ENCODE measurements at places on chromosomes 12 and 14.

GRCh38 chr14:64987438-64987767 is 708 bp downstream of the FNTB start:
- no peak for DNase-seq

DNA sequence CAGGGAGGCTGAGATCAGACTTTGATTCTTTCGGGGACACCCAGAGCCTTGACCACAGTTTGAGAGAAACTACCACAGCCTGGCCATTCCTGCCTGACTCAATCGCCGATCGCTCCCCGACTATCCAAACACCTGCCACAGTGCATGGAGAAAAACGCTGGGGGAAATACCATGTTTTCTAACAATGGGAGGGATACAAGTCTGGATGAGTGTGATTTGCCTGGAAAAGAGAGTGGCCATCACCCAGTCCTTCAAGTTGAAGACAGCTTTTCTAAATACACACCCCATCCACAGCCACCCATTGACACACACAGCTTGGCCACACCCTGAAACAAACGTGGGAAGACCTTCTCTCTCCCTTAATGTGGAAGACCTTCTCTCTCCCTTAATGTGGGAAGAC is 6.7 kb upstream of the VASH1 start:
- no peak for DNase-seq

GRCh38 chr12:49642370-49642802 is 19.0 kb downstream of the PRPF40B start:
- DNase-seq, result no peak

DNA sequence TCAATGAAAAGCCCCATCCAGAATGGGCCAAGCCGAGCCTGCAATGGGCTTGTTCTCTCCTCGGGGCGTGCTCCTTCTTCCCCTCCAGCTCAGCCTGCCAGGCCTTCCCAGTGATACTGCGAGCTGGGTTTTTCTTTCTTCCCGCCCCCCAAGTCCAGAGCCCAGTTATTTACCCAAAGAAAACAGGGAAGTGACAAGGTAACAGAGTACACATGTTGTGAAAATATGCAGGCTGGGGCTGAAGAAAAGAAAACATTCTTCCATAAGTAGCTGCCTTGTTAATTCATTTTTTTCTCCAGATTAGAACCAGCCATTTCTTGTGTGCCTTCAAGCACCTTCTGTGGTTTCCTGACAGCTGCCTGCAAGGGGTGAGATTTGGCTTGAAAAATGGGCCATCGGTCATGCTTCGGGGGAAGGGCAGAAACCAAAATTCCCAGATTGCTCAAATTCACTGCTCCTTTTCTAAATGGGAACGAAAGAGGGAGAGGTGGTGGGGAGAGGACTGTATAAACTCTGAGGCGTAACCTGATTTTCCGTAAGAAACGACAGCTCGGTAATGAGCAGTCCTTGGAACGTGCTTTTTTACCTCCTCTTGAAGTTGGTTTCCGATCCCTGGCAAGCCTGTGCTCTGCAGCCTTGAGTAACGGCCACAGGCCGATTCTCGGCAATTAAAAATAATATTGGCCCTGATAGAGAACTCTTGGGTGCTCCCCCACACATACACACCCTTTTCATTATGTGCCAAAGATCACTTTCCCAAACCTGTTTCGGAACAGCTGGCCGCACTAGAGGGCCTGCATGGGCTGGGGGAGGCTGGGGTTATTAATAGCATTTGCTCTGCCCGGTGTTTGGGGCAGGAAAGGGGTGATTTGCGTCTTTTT is 229.4 kb downstream of the ZFP36L1 start:
- DNase-seq, result no peak

GRCh38 chr14:49206828-49207227 is 379.4 kb downstream of the RPS29 start:
- DNase-seq, result no peak

GRCh38 chr14:65141523-65141922 is 39.2 kb upstream of the MAX start:
- DNase-seq, result no peak

- no peak for DNase-seq
Measured at GRCh38 chr14:36014236-36014635, 162.3 kb downstream of the PTCSC3 start.

DNA sequence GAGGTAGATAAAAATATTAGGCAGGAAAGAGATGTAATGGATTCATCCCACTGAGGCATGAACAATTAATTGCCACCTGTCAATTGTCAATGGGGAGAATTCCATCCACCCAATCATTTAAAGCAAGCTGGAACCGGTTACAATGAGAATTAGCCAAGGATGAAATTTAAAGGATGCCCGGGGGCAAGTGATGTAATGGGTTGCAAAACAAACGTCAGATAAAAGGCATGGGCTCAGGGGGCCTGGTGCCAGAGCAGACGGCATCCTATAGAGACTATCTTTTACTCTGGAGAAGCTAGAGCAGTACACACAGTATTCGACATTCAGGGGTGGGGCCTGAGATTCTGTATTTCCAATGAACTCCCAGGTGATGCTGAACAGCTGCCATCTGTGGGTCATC is 80.5 kb upstream of the ZFP36L1 start:
- DNase-seq, result no peak

- no peak for DNase-seq
Measured at GRCh38 chr12:102960766-102961465, 3.4 kb downstream of the ASCL1 start.

DNA sequence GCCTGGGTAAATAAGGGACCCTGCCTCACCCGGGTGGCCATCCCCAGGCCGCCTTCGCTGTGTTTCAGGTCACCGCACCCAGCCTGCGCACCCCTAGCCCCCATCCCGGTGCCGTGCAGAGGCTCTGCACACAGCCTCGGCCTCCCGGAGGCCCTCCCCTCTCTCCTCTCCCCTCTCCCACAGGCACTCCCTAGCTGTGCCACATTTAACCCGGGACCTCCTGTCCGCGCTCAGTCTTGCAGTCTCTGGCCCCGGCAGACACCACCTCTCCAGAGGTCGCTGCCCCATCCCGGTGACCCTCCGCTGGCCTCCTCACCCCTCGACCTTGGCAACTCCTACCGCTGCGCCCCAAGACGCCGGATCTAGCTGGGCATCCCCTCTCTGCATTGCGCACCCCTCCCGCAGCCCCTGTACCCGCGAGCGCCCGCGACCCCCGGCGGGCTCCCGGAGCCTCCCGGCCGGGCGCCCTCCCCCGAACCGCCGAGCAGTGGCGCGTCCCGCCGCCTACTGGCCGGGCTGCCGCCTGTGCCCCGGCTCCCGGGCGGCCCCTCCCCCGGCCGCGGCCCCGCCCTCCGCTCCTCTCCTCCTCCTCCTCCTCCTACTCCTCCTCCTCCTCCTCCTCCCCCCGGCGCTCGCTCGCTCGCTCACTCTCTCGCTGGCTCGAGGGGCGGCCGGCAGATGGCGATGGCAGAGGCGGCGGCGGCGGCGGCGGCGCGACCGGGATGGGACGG is 120.7 kb downstream of the AACS start:
- DNase-seq, result no peak

- DNase-seq, result no peak
Measured at GRCh38 chr14:83711046-83711445, 1818.9 kb upstream of the FLRT2 start.

DNA sequence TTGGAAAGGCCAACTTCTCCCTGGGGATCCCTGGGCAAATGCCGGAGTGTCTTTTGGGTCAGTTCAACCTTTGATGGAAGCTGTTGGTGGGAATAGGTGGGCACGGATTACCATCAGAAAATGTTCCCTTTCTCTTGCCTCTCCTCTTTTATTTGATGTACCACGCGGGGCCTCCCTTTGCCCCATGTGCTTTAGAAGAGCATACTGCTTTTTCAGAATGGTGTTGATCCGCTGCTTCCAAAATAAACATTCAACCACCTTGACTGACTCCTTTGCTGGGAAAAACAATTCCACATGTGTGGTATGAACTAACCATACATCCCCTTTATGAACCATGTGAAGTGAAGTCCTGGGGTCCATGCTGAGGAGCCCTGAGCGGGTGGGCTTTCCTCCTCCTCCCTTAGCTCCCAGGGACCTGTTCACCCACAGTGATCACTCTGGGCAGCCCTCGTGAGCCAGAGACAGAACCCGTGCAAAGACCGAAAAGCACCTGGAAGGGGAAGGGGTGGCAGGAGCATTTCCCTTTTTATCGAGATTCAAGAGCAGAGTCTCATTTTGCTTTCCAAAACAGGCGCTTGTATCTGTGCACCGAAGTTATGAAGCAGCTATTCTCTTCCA is 44.2 kb upstream of the PRMT8 start:
- no peak for DNase-seq

- no peak for DNase-seq
Measured at GRCh38 chr14:61954306-61954705, 192.1 kb downstream of the SNAPC1 start.

DNA sequence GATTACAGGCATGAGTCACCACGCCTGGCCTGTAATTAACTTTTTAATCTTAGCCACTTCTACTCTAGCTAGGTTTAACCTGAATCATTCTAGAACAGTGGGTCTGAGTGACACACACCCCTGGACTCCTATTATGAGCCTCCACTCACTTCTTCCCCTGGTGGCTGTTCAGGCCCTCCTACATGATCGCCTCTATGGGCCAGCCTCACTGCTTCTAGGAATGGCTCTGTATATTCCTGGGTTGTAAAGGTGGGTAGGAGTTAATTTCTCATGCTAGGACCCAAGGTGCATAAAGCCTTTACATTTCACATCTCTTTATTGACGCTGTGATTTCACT is 8.0 kb upstream of the RNU6-8 start:
- DNase-seq, result no peak

DNA sequence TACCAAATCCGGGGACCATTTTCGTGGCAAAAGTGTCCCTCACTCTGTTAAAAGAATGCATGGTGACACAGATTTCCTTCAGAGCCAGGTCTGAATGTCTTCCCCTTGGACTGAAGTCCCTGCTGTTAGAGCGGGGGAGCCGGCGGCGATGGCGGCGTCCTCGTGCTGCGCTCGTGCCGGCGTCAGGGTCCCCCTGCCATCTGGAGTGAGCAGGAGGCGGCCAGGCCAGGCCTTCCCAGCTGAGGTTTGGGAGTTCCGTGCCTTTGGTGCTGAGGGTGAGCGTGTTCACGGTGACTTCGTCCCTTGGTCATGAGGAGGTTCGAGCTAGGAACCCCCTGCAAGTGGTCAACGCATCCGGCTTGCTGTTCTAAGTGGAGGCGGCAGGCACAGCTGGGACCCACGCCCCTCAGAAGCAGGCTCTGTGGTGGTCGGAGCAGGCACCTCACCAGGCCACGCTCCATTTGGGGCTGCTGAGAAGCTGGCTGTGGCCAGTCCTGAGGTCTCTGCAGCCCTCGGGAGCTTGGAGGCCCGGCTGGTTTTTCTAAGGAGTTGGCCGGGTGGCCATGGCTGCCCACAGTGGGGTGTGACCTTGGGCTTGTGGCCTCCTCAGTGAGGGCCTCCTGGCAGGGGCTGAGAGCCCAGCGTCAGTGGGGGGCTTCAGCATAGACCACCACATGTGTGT is 9.5 kb downstream of the ZFYVE21 start:
- DNase-seq, result no peak

DNA sequence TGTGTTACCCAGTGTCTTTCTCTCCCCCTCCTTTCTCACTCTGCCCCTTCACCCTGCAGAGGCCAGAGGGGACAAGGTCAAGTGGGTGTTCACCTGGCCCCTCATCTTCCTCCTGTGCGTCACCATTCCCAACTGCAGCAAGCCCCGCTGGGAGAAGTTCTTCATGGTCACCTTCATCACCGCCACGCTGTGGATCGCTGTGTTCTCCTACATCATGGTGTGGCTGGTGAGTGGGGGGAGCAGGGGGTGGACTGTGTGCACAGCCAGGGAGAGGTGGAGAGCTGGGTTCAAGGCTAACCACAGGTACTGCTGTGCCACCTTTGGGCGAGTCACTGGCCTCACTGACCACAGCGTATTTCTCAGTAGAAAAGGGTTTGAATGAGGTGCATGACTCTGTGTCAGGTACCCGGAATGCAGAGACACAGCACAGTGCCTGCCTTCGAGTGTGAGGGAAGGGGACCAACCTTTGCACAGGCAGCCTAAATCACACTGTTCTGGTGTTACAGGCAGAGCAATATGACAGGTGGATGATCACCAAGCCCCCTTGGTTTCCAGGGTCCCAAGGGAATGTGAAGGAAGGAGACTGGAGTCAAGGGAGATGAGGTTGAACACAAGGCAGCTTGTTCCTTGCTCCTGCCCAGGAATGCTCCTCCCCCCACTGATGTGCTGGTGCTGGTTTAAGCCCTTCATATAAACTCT is 30.8 kb upstream of the RIN3 start:
- DNase-seq, result no peak

GRCh38 chr14:63848890-63849289 is 3.9 kb upstream of the SYNE2 start:
- DNase-seq, result no peak

GRCh38 chr14:100861188-100861936 is 35.4 kb downstream of the MEG3 start:
- peak; percentile 53 for DNase-seq

DNA sequence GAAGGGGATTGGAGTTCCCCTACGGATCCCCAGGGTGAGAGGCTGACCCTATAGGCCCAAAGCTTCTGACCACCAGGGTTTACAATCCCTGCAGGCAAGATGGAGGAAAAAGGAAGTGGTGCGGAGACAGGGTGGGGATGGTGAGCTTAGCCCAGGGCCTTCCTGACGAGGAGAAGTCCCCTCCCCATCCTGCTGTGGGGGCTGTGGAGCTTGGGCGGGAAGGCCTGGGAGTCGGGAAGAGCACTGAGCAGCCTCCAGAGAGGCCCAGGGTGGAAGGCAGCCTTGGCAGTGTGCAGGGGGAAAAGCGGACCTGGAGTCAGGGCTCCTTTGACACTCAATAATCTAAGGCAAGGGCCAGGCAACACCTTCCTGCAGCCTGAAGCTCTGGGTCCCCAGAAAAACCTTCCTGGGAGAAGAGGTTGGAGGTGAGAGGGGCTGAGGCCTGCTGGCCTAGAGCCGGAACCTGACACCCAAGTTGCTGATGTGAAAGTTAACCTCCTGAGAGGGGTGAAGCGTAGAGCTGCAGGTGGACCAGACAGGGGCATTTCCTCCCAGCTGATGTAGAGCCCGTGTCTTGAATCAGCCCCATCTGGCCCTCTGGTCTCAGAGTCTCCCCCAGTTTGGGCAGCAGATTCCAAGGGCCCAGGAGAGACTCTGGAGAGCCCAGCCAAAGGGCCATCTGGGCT is 6.0 kb downstream of the HDAC7 start:
- no peak for DNase-seq

GRCh38 chr14:73209953-73210352 is 27.4 kb upstream of the PAPLN start:
- DNase-seq, result no peak

GRCh38 chr12:78009031-78009430 is 178.3 kb downstream of the NAV3 start:
- no peak for DNase-seq

DNA sequence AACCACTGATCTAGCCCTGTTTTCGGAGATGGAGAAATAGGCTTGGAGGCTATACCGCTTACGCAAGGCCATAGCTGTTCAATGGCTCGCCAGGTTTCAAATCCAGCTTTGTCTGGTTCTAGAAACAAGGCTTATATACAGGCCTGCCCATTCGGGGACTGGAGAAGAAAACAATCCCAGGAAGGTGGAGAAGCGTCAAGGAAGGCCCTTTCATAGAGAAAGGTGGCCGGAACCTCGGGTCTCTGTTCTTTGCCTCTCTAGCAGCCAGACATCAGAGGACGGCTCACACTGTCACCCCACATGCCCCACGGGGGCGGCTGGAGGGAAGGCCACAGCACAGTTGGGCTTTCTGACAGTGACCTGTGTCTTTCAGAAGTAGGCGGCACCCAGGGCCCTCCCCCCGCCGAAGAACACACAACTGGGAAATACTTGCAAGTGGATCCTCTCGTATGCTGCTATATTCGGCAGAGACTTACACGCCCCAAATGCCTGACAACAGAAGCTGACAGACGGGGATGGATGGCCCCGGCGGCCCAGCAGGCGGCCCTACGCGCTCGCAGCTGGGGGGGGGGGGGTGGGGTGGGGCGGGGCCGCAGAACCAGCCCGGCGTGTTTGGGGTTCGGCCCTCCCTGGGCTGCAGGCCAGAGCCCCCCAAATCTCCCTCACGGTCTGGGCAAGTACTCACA is 4.5 kb upstream of the SETD1B start:
- DNase-seq, result no peak
